Activated T-helper 2 cell treated with anti-CD3 and anti-CD28 coated beads, Interferon-gamma antibody, Interleukin-2, Interleukin-4, amounts not matched to agents 10 μg/mL and 5 μg/mL and 100 μg/mL, durations not matched to agents 14 hours and 24 hours and 36 hours (primary cell): ENCODE measurements at places on chromosomes 6 and 20. TPM values are rescaled to one million over a fixed set of nuclear protein-coding genes. Genes with fewer than 3 reads are reported as not detected.

GRCh38 chr6:138104618-138105213, 2.5 kb downstream of the PERP start:
- DNase-seq: no peak
- H3K27ac ChIP-seq: no peak overlapping the region
- peaks cover 9% of the 10 kb centered on the region for H3K36me3 ChIP-seq
- peaks cover 23% of the 10 kb centered on the region for H3K27me3 ChIP-seq
- H3K4me3 ChIP-seq: no peak overlapping the region
- peaks cover 26% of the 10 kb centered on the region for H3K4me1 ChIP-seq

DNA sequence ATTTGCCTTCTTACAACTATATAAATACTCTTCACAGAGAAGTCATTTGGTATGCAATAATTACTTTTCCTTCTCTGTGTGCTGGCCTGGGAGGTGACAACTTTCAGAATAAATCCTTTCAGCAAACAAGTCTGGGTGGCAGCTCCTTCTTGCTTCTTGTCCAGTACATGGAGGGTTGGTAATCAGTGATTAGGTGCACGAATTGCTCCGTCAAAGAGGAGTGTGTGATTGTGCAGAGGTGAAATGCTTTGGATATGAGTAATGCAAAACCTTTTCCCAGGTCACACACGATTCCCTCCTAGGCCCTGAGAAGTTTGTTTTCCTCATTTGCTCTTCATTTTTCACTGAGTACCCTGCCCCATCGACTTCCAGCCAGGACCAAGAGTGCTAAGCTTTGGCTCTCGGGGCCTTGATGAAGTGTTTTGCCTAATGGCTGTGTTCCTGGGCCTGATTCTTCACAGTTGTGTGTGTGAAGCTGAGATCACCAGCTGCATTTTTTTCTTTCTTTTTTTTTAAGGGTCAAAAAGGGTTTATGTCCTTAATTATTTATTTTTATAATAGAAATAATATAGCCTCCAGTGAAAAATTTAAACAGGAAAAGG, 216.5 kb downstream of the ZMYND8 start:
- no peak for DNase-seq
- peaks cover 9% of the 10 kb centered on the region for H3K27me3 ChIP-seq
- H3K36me3 ChIP-seq: no peaks in the 10 kb centered on the region
- no peak overlapping the region for H3K27ac ChIP-seq
- no peak overlapping the region for H3K4me3 ChIP-seq

DNA sequence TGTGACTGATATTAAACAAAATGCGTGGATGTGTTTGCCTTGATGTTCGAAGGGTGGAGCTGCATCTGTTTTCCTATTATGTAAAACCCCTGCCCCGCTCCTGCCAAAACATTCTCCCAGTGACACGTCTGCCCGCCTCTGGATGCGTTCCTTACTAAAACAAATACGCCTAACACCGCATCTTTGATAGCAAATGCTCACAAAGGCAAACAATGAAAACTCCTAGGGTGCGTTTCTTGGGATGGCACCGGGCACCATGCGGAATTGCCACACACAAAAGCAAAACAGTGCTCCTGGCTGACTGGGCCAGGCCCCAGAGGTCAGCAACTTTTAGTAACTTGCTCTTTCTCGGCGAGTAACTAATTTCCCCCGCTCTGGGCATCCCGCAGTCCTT, 9.0 kb upstream of the FOXC1 start:
- no peaks in the 10 kb centered on the region for H3K36me3 ChIP-seq
- peaks cover 79% of the 10 kb centered on the region for H3K27me3 ChIP-seq
- no peak overlapping the region for H3K4me3 ChIP-seq
- DNase-seq: no peak
- H3K27ac ChIP-seq: no peak overlapping the region
- peaks cover 2% of the 10 kb centered on the region for H3K4me1 ChIP-seq

The AGER gene
- total RNA-seq: 18.5 and 20.9 TPM in 2 replicates
